ENCODE measurements at places on chromosomes 2 and 18.

DNA sequence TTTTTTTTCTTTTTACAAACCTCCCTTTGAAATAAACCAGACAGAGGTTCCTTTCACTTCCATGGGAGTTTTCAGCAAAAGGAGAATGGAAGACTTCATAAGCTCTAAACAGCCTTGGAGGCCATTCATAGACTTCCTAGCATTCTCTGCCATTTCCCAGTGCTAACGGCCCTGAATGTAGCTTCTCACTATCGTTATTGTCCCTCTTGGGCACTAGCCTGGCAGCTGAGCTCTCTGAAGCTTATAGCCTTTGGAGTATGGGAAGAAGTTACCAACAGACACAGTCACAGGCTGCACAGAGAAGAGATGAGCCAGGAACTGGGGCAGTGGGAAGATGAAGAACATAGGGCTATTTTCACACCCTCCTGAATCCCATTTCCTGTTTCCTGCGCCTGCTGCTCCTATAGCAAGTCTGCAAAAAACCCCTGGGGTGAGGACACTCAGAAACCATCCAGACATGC lies 29.1 kb upstream of the EPC2 start:
- DNase-seq, result no peak

DNA sequence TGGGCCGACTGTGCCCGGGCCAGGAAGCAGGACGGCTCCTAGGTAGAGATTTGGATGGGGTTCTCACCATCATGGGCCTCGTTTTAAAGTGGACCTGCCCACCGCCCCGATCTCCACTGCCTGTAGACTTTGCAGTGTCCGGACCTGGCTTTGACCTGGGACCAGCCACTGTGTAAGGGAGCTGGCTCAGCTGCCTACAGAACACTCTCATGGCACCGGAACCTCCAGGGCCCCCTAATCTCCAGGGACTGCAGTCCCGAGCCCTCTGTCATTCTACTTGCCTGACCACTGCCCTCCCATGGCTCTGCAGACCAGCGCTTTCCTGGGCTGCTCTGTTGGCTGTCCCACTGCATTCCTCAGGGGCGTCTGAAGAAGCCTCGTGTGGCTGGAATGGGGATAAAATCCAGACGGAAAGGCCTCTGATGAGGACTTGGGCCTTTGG lies 120.8 kb downstream of the GLI2 start:
- no peak for DNase-seq

DNA sequence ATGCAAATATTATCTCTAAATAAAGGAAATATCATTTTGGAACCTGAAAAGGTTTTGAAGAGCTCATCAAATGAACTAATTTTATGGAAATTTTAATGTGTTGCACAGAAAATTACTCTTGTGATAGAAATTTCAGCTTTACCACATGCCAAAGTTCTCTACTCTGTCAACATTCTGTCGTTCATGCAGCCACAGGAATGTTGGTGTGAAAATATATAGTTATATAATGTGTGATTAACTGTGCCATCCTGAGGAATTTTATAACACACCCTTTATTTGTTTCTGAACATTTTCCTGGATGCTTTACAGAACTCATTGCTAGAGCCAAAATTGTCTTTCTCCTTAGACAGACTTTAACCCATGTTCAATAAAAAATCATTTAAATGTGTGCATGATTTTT lies 202.5 kb upstream of the SLC8A1 start:
- DNase-seq, result no peak

GRCh38 chr18:26729449-26729848 lies 136.1 kb downstream of the AQP4 start:
- DNase-seq, result no peak

- no peak for DNase-seq
These were observed 378.4 kb upstream of the NRXN1 start for GRCh38 chr2:51410331-51410730.

GRCh38 chr2:239746559-239747246 lies 278.4 kb downstream of the NDUFA10 start:
- DNase-seq, result no peak

GRCh38 chr2:179939259-179939658 lies 67.8 kb downstream of the CWC22 start:
- no peak for DNase-seq

GRCh38 chr2:216029416-216030129 lies 16.2 kb upstream of the MREG start:
- no peak for DNase-seq
